Smooth muscle cell of bladder (primary cell): ENCODE measurements at places on chromosomes 3 and 15. TPM values are rescaled to one million over a fixed set of nuclear protein-coding genes. Genes with fewer than 3 reads are reported as not detected.

APBA2 gene
- total RNA-seq = 5.2 and 17.8 TPM in 2 replicates

EBLN2 gene
- 4.3 and 4.6 TPM in 2 replicates for total RNA-seq

GPR15 gene
- not detected in 2 replicates for total RNA-seq

PYGO1 gene
- 6.8 and 8.6 TPM in 2 replicates for total RNA-seq

C3orf85 gene
- not detected in 2 replicates for total RNA-seq

CPB1 gene
- not detected in 2 replicates for total RNA-seq

BRK1 gene
- 88.9 and 101 TPM in 2 replicates for total RNA-seq

GLDN gene
- 26.8 and 75.1 TPM in 2 replicates for total RNA-seq

PPP1R14D gene
- not detected in 2 replicates for total RNA-seq

RTP4 gene
- total RNA-seq = 1.6 and 2.0 TPM in 2 replicates
